Left ventricle myocardium superior (tissue), 1 donor: ENCODE measurements at places on chromosomes 3 and 15.

GRCh38 chr3:22383285-22383684, 632.3 kb upstream of the ZNF385D start:
- no peak for DNase-seq

GRCh38 chr3:171955598-171955997, 83.8 kb upstream of the FNDC3B start:
- DNase-seq, result no peak

GRCh38 chr3:30625541-30626438, 19.4 kb downstream of the TGFBR2 start:
- no peak for DNase-seq

- peak; percentile 74 for DNase-seq
Measured at GRCh38 chr3:38580450-38581382, 68.8 kb downstream of the SCN5A start.

GRCh38 chr3:56157693-56158362, 310.4 kb downstream of the ERC2 start:
- peak; percentile 28 for DNase-seq
